ENCODE measurements at places on chromosomes 7 and 10.
A peak's percentile ranks its signal among the peaks of the same experiment; 100 is the strongest.

GRCh38 chr7:10474048-10474447 is 499.6 kb upstream of the PHF14 start:
- DNase-seq: no peak

DNA sequence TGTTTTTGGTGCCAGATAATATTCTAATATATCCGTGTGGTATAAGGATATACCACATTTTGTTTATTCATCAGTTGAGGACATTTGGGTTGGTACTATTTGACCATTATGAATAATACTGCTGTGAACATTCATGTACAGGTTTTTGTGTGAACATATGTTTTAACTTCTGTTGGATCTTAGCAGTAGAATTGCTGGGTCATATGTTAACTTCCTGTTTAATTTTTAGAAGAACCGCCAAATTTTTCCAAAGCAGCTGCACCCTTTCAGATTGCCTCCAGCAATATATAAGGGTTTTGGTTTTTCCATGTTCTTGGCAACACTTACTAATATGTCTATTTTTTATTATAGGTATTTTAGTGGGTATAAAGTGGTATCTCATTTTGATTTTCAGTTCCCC is 22.8 kb downstream of the VPS26A start:
- DNase-seq: no peak

GRCh38 chr10:20173046-20173445 is 356.8 kb downstream of the PLXDC2 start:
- DNase-seq: no peak

DNA sequence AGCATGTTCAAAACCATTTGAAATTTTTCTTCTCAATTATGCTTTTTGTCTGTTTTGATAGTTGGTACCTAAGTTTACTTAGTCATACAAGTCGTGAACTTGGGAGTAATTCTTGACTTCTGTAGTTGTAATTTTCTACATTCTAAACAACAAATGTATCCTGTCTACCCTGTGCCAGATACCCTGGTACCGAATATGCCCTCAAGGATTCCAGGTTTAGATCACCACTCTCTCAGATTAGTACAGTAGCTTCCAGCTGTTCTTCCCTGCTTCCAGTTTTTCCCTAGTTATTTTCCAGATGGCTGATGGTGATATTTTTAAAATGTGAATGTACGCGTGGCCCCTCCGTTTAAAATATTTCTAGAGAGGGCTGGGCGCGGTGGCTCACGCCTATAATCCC is 6.5 kb downstream of the STAM start:
- DNase-seq: no peak

DNA sequence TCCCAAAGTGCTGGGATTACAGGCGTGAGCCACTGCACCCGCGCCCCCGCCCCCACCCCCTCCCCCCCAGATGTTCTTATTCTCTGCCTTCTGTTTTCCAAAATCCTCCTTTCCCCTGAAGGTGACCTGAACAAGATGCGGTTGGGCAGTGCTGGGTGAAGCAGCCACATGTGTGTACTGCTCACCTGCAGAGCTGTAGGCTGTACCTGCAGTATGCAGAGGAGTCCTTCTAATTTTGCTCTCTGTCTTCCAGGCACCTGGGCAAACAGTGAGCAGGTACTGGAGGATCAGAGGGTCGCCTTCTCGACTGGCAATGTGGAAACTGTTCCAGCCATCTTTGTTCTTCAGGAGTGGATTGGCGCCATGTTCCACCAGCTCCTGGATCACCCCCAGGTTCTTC is 2.1 kb downstream of the ANKRD16 start:
- no peak for DNase-seq

DNA sequence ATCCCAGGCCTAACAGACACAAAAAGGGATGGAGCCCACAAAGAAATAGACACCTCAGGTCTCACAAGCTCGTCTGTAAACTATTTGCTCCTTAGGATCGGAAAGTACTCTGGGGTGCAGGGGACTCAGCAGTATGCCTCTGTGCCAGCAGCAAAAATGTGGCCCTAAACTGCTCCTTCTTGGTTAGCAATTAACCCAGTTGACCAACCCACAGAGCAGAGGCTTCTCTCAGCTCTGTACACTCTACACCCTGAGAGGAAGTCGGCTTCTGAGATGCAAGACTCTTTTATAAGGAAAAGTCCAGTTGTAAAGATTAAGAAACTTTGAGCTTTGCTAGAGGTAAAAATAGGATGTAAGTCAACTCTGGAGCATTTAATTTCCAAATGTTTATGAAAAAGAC is 156.3 kb upstream of the PRSS58 start:
- no peak for DNase-seq

DNA sequence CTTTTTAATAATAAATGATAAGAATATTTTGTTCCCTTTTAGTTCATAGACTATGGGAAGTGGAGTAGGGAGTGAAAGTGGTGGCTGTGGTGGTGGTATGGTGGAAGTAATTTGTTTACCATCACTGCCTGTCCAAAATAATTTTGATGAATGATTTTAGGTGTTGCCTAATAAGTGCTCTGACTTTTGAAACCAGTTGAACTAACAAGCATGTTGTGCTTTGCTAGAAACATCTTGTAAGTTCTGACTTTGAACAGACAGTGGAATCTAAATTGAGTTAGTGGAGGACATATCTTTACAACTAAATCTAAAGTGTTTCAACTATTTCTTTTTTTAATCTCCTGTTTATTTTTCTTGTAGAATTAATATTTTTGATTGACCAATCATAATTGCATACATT is 49.7 kb downstream of the ZEB1 start:
- DNase-seq: no peak

GRCh38 chr7:39130857-39131526 is 153.3 kb downstream of the POU6F2 start:
- DNase-seq: peak; percentile 36

DNA sequence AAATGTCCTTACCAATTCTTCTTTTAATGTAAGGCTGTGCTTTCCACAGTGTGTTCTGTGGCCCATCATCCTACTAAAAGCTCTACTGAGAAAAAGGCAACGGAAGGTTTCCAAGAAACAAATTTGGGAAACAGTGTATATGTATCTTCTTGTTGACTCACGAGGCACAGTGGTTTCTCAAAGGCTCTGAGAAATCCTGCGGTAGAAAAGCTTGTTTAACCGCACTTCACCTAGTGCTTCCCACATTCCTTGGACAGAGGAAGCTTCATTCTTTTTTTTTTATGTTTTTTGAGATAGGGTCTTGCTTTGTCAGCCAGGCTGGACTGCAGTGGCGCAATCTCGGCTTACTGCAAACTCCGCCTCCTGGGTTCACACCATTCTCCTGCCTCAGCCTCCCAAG is 84.5 kb downstream of the TACC2 start:
- DNase-seq: no peak

Data from neural progenitor cell (in vitro differentiated cells).